ENCODE measurements at places on chromosomes 7 and 10. TPM values are rescaled to one million over a fixed set of nuclear protein-coding genes. Genes with fewer than 3 reads are reported as not detected.

- DNase-seq, result no peak
These were observed 517.4 kb downstream of the PARD3 start for GRCh38 chr10:34297541-34298345.

The PIP gene
- polyA plus RNA-seq, result not detected

DNA sequence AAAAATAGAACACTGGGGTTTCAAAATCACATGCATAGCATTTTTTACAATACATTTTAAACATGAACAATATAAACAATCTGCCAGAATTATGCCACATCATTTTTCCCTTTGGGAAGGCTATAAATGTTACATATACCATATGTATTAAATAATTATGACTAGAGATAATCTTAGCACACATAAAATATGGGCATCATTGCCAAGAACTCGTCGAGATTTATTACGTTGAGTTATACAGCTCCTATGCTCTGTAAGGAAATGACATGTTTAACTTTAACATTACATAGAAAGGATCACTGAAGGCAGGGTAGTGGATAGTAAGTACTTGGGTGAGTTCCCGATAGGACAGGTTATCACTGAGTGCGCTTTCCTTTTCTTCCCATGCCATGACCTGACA lies 267.8 kb downstream of the PARD3 start:
- no peak for DNase-seq

DNA sequence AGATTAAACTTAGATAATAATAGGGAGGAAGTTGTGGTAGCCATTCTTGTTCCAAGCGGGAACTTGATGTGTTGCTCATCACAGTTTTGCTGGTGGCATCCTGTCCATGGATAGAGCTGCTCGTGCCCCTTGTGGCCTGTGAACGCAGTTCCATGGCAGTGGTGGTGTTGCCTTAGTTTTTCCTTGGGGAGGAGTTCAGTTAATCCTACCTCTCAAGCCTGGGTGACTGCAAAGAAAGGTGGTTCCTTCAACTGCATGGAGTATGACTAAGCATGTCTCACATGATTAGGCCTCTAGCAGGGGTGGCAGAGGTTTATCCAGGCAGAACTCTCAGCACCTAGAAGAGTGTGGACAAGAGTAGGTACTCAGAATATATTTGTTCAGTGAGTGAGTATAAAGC lies 99.7 kb downstream of the MAPK8 start:
- DNase-seq, result no peak

DNA sequence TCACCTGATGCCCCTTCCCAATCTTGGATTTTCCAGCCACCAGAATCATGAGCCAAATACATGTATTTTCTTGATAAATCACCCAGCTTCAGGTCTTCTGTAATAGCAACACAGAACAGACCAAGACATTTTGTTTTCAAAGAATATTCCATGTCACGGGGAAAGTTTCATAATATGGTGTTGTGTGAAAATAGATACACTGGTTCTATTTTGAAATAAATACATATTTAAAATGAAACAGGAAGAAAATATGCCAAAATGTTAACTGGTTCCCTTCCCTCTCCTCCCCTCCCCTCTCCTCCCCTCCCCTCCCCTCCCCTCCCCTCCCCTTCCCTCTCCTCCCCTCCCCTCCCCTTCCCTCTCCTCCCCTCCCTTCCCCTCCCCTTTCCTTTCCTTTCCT lies 30.3 kb upstream of the CAMK1D start:
- DNase-seq, result no peak

GRCh38 chr7:136617176-136617575 lies 251.3 kb upstream of the CHRM2 start:
- DNase-seq, result no peak

DNA sequence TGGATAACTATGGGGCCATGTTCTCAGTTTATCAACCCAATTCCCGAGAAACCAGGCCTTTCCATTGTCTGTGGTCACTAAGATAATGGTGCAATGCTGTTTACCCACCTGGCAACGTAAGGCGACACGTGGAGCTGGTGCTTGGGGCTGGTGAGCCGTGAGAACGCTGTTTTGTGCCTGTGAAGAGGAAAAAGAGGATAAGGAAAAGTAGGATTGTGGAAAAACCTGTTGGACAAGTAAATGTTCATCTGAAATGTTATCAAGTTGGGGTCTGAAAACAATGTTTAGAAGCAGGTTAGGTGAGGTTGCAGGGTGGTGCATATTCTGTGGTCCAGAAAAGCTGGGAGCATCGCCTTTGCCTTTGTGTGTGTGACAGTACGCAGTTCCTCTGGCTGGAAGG lies 88.5 kb downstream of the PPP1R17 start:
- DNase-seq, result no peak

The SORCS1 gene
- 2.0 TPM for polyA plus RNA-seq

The PNLIP gene
- polyA plus RNA-seq, result 1,789 TPM

DNA sequence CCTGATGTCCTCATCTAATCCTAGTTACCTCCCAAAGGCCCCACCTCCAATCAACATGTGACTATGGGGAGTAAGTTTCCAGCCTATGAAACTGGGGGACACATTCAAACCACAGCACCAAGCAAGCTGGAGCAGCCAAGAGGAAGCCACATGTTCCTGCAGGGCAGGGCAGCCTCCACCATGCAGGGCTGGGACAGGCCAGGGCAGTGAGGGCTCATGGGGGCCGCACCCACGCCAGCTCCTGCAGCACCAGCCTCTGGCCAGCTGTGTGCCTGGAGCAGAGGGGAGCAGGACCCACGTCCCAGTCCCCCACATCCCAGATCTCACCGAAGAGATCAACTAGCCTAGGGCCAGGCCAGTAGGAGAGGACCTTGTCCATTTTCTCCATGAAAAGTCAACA lies 85.9 kb upstream of the INSIG1 start:
- DNase-seq, result no peak

- no peak for DNase-seq
These were observed 166.4 kb upstream of the ADO start for GRCh38 chr10:62638062-62638477.

DNA sequence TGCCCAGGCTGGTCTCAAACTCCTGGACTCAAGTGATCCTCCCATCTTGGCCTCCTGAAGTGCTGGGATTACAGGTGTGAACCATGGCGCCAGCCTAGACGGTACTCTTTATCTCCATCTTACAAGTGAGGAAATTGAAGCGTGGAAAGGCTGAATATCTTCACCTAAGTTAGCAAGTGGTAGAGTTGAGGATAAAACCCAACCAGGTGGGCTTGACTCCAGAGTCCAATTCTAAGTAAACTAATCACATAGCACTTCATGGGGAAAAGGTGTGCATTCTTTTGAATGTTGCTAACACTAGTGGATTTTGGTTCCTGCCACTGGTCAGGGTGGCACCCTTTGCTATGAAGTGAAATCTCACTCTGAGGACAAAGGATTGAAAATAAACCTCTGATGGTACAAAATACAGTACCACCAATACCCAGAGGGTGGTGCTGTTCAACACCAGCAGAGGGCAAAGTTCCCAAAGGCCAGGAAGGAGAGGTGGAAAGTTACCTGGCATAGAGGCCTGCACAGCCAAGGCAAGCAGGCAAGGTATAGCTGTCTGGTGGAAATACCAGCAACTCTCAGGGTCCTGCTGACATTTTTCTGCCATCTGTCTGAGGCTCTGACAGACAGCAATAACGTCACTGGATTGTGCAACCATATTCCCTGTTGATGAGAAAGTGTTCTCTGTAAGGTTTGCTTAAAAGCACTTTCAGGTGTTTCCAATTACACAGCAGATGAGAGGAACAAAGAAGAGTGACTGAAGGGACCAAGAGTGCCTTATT lies 17.6 kb downstream of the ZDHHC16 start:
- DNase-seq, result no peak

DNA sequence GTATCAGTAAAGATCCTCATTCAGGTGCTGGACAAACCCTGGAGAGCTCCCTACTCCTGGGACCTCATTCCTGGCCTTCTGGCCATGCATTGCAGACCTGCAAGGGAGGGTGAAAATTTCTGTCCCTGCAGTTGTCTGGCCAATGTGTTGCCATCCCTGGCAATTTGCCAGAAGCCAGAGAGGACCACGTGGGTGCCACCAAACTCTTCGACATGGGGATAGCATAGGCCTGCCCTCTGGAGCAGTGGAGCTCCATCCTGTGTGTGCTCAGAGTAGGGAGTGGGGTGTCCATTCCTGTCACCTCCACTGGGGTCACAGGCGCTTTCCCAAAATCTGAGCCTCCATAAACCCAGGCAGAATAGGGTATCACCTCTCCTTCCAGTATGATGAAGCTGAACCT lies 31.2 kb downstream of the DMBT1 start:
- no peak for DNase-seq

DNA sequence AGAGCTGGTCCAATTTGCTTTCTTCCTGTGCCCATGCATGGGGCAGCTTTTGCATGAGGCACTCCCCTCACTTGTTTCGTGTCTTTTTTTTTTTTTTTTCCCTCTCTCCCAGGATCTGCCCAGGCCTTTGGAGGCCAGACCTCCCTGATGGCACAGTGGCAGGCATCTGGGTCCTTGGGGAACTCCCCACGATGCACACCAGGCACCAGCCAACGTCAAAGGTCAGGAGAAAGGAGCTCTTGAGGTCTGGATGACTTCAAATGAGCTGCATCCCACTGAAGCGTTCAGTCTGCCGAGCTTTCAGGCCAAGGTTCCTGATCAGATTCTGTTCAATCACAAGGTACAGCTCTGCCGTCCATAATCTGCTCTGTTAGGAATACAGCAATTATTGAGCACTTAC lies 97.2 kb upstream of the CARD11 start:
- DNase-seq, result no peak

- no peak for DNase-seq
These were observed 118.6 kb downstream of the SH3PXD2A start for GRCh38 chr10:103736763-103737162.

The FLNC gene
- polyA plus RNA-seq, result 2.1 TPM

The SRGN gene
- 5.9 TPM for polyA plus RNA-seq

DNA sequence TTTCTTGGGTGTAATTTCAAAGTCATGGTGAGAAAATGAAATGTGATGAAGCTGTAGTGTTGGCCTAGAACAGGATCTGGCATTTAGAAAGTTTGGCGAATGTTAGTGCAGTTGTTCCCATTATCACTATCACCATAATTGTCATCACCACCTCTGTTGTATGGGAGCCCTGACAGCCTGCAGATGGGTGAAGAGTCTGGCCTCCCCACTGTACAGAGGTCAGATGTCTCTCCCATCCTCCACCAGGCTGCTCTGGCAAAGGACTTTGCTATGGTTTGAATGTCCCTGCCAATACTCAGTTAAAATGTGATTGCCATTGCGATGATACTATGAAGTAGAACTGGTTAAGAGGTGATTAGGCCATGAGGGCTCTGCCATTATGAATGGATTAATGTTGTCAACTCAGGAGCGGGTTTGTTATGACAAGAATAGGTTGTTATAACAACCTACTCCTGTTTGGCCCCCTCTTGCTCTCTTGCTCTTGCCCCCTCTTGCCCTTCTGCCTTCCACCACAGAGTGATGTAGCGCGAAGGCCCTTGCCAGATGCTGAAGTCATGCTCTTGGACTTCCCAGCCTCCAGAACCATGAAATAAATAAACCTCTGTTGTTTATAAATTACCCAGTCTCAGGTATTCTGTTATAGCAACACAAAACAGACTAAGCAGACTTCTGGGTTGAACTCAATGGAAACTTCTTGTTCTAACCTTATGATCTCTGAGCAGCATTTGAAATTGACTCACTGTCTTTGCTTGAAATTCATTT lies 90.0 kb downstream of the GRK5 start:
- no peak for DNase-seq

DNA sequence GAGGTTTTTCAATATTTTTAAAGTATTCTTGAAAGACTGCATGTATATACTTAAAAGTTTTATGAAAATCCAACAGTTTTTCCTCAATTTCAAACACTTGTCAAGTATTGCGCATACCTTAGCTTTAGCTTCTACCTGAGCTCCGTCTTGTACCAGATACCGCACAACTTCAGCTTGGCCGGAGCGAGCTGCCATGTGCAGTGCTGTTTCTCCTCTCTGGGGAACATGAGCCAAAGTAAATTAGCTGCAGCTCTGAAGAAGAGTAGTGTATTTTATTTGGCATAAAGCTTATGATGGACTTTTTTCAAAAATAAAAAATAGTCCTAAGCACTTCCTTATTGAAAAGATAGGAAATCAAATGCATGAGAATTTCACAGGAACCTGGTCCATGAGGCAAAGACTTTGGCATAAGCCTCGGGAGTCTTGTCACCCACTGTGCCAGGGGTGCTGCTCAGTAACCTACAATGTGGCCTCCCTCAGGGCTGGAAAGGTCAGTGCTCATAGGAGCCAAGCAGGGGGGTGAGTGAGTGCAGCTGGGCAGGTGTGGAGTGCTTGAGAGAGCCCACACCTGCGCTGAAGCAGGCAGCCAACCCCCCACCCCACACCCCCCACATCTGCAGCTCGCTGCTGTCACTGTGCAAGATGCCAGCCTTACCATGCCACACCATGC lies 189.5 kb downstream of the ANK3 start:
- peak; percentile 61 for DNase-seq
